Heart left ventricle (tissue), 16 donors: ENCODE measurements at places on chromosomes 1 and 21. TPM values are rescaled to one million over a fixed set of nuclear protein-coding genes. Genes with fewer than 3 reads are reported as not detected.

GRCh38 chr1:203172184-203173010 is 3.2 kb downstream of the MYBPH start:
- peaks cover 10% of the 10 kb centered on the region for H3K4me1 ChIP-seq
- DNase-seq, result peak; percentile 48
- H3K27ac ChIP-seq, result no peak overlapping the region
- no peaks in the 10 kb centered on the region for H3K27me3 ChIP-seq

GRCh38 chr1:31872658-31873636 is 57.1 kb upstream of the SPOCD1 start:
- no peak for DNase-seq
- H3K36me3 ChIP-seq, result no peaks in the 10 kb centered on the region
- no peaks in the 10 kb centered on the region for H3K27me3 ChIP-seq
- no peak overlapping the region for H3K4me3 ChIP-seq

Gene PHLDA3
- 48.1 TPM for total RNA-seq

Gene MYOM3
- total RNA-seq, result 235 TPM

- peaks cover 3% of the 10 kb centered on the region for H3K4me1 ChIP-seq
- no peak overlapping the region for H3K27ac ChIP-seq
- H3K4me3 ChIP-seq, result no peak overlapping the region
- peak; percentile 62 for DNase-seq
These were observed 37.5 kb downstream of the ELAPOR1 start for GRCh38 chr1:109151146-109151990.

Gene PTPRU
- 59.9 TPM for total RNA-seq

DNA sequence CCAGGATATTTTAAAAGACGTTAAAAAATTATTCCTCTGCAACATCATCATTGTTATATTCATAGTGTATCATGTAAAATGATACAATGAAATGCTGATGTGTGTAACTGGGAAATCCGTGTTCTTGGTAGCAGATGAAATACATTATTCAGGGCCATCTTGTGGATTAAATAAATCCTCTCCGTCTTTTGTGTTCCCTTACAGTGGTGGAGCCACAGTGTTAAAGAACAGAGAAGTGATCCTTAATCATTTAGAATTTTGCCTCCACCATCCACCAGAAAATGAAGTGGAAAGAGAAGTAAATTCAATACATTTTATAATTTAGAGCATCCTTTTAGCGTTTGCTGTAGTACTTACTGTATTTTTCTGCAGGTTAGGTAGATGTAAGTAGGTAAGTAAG is 1.3 kb downstream of the DYRK3 start:
- H3K27me3 ChIP-seq, result no peaks in the 10 kb centered on the region
- no peaks in the 10 kb centered on the region for H3K36me3 ChIP-seq
- peaks cover 28% of the 10 kb centered on the region for H3K4me1 ChIP-seq
- H3K4me3 ChIP-seq, result peak overlapping the region; percentile 73

GRCh38 chr1:247913786-247914185 is 6.3 kb upstream of the OR2T8 start:
- no peaks in the 10 kb centered on the region for H3K27me3 ChIP-seq
- no peaks in the 10 kb centered on the region for H3K36me3 ChIP-seq
- DNase-seq, result no peak
- H3K27ac ChIP-seq, result no peak overlapping the region
- no peak overlapping the region for H3K4me3 ChIP-seq

DNA sequence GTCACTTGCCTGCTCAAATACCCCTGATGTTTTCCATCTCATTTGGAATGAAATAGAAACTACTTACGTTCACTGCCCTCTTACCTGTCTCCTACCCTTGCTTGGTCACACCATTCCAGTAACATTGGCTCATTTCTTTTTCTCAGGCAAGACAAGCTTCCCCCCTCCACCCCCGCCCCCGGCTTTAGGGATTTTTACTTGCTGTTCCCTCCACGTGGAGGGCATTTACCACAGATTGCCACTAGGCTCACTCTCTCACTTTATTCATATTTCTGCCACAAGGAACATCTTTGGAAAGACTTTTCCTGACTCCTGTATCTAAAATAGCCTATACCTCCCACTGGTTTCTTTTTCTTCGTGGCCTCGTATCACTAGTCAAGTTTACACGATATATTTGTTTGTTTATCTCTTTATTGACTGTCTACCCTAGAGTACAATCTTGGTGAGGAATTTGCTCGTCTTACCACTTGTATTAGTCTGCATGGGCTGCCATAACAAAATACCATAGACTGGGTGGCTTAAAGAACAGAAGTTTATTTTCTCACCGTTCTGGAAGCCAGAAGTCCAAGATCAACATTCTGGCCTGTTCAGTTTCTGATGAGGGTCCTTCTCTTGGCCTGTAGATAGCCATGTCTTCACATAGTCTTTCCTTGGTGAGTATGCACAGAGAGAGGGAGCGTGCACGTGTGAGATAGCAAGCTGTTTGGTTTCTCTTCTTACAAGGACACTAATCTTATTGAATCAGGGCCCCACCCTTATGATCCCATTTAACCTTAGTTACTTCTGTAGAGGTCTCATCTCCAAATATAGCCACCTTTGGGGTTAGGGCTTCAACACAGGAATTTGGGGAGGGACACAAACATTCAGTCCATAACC is 126.2 kb downstream of the NRDC start:
- H3K4me1 ChIP-seq, result no peaks in the 10 kb centered on the region
- no peaks in the 10 kb centered on the region for H3K27me3 ChIP-seq
- DNase-seq, result no peak
- H3K36me3 ChIP-seq, result peaks cover 67% of the 10 kb centered on the region

- H3K4me1 ChIP-seq, result peaks cover 7% of the 10 kb centered on the region
- no peaks in the 10 kb centered on the region for H3K27me3 ChIP-seq
- no peak overlapping the region for H3K4me3 ChIP-seq
- H3K27ac ChIP-seq, result no peak overlapping the region
These were observed 17.5 kb downstream of the FBXO42 start for GRCh38 chr1:16334655-16335340.

GRCh38 chr1:175145899-175146528 is 46.6 kb downstream of the KIAA0040 start:
- no peak for DNase-seq
- H3K4me1 ChIP-seq, result no peaks in the 10 kb centered on the region
- no peak overlapping the region for H3K27ac ChIP-seq
- H3K36me3 ChIP-seq, result no peaks in the 10 kb centered on the region

Gene LCA5L
- 1.1 TPM for total RNA-seq

DNA sequence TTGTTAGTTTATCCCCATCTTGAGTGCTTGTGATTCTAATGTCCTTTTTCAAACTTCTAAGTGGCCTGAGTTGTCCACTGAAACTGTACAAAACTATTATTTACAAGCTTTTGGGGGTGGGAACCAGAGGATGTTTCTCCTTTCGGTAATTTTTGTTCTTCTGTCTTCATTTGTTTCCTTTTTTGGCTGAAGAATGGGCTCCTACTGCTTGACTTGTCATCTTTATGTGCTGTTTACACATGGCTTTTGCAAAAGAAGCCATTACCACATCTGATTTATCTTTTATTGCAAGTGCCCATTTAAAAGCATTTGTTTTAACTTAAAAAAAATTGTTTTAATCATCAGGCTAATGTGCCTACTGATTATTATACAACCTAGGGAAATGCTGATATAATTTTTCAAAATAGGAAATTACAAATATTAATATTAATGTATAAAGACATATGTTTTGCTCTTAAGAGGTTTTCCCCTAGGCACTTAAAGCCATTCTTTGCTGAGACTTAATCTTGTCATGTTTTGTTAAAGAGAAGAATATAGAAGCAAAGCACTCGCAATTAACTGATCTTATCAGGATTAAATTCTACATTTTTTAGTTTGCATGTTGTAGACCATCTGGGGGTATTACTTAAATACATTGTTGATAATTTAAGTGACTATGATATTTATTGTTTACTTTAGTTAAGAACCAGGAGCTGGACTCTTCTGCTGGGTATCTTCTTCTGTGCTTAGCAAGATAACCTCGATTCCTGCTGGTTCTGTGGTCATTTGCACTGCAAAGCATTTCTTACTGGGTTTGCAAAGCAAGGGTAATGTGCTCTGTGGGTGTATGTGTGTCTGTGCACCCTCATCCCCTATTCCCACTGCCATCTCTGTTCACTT is 40.1 kb downstream of the TMEM200B start:
- no peaks in the 10 kb centered on the region for H3K36me3 ChIP-seq
- DNase-seq, result no peak
- no peaks in the 10 kb centered on the region for H3K4me1 ChIP-seq
- H3K27me3 ChIP-seq, result no peaks in the 10 kb centered on the region

GRCh38 chr1:58652651-58653184 is 47.1 kb downstream of the MYSM1 start:
- H3K4me3 ChIP-seq, result no peak overlapping the region
- peak; percentile 62 for DNase-seq
- peaks cover 30% of the 10 kb centered on the region for H3K36me3 ChIP-seq
- no peaks in the 10 kb centered on the region for H3K27me3 ChIP-seq

Gene HMCN1
- total RNA-seq, result 11.2 TPM

DNA sequence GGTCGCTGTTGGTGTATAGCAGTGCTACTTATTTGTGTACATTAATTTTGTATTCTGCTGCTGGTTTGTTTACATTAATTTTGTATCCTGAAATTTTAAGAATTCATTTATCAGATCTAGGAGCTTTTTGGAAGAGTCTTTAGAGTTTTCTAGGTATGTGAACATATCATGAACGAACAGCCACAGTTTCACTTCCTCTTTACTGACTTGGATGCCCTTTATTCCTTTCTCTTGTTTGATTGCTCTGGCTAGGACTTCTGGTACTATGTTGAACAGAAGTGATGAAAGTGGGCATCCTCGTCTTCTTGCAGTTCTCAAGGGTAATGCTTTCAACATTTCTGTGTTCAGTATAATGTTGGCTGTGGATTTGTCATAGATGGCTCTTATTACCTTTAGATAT is 1757.9 kb downstream of the BRINP3 start:
- DNase-seq, result no peak
- no peak overlapping the region for H3K4me3 ChIP-seq
- no peaks in the 10 kb centered on the region for H3K4me1 ChIP-seq
- no peak overlapping the region for H3K27ac ChIP-seq

Gene UBE4B
- total RNA-seq, result 50.4 TPM

DNA sequence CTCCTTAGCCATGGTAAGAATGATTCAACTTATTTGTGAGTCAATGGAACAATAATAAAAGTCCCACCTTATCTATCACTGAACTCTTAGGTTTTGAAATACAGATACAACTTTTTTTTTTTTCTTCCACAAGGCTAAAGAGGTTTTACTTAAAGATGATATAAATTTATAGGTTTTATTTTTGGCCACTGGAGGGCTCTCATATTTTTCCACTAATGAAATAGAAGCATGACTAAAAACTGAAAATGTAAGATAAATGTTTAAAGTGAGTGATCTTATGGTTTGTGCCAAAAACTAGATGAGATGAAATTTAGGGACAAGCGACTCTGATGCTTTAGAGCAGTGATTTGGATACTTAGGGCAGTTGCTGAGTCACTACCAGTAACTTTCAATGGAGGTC is 499.0 kb downstream of the NUF2 start:
- DNase-seq, result no peak
- H3K4me3 ChIP-seq, result no peak overlapping the region
- no peak overlapping the region for H3K27ac ChIP-seq
- H3K27me3 ChIP-seq, result no peaks in the 10 kb centered on the region

DNA sequence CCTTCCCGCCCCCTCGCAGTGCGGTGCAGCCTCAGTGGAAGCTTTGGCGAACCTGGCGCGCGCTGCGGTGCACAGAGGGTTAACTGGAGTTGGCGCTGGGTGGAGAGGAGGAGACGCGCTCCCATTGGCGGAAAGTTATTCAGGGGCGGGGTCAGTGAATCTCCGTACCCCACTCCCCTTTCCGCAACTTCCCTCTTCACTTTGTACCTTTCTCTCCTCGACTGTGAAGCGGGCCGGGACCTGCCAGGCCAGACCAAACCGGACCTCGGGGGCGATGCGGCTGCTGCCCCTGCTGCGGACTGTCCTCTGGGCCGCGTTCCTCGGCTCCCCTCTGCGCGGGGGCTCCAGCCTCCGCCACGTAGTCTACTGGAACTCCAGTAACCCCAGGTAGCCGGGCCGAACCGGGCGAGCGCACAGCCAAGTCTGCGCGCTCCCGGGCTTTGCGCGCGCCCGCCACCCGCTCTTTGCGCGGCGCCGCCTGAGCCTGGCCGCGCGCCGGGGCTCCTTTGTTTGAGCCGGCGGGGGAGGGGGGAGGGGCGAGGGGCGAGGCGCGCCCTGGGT is at the start of gene EFNA4:
TSS of gene EFNA4 (plus strand) at position 191 of the 561 bp plus-strand sequence. CDS start at position 275, 84 bp downstream.
- peak within 1 kb of the TSS; percentile 56 for H3K27ac ChIP-seq
- H3K4me1 ChIP-seq, result peaks cover 20% of the 10 kb centered on the region
- DNase-seq, result peak; percentile 88
- peak within 1 kb of the TSS; percentile 76 for H3K4me3 ChIP-seq

GRCh38 chr1:162631546-162632191 is 595 bp upstream of the DDR2 start:
- no peaks in the 10 kb centered on the region for H3K4me1 ChIP-seq
- peak; percentile 57 for DNase-seq
- H3K27ac ChIP-seq, result peak overlapping the region; percentile 84
- peak overlapping the region; percentile 29 for H3K4me3 ChIP-seq

DNA sequence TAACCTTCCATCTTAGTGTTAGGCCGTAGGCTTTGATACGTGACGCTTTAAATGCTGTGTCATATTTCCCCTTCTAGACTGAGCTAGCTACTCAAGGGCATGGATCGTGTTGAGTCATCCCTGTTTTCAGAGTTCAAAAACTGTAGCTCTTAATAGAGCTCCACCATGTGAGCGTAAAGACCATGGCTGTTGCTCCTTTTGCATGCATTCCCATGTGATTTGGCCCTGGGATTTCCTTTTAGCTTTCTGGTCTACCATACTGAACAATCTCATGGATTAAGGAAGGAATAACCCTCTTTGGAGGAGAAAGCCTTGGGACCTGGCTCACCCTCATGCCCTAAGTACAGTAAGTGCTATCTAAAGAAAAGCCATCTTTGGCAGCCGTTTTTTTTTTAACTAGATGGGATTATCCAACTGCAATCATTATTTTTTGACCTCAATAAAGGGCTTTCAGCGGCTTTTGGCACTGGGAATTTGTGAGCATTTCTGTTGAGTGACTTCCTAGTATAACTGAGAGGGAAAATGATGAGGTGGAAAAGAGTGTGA is 76.6 kb downstream of the PLPP3 start:
- no peak overlapping the region for H3K27ac ChIP-seq
- peaks cover 82% of the 10 kb centered on the region for H3K4me1 ChIP-seq
- DNase-seq, result no peak
- H3K36me3 ChIP-seq, result peaks cover 7% of the 10 kb centered on the region
- no peaks in the 10 kb centered on the region for H3K27me3 ChIP-seq
- H3K4me3 ChIP-seq, result no peak overlapping the region
